ENCODE measurements at places on chromosomes 2 and 18.

- no peak for DNase-seq
Measured at GRCh38 chr2:27203741-27204140, 8.1 kb upstream of the ATRAID start.

DNA sequence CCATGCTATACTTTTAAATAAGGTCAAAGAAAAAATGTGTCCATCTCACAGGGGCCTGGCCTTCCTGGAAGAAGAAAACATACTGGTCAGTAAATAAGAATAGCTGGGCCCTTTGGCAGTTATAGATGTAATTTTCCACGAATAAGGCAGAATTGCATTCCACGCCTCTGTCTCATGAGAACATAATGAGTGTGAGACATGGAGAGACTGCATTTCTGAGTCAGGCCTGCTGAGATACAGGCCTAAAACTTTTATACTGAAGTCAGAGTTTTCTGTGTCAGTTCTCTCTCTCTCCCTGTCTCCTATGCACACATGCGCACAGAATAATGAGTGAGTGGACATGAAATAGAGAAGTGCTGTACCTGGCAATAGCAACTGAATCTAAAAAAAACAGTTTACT, 20.4 kb upstream of the IL1R1 start:
- DNase-seq, result no peak

DNA sequence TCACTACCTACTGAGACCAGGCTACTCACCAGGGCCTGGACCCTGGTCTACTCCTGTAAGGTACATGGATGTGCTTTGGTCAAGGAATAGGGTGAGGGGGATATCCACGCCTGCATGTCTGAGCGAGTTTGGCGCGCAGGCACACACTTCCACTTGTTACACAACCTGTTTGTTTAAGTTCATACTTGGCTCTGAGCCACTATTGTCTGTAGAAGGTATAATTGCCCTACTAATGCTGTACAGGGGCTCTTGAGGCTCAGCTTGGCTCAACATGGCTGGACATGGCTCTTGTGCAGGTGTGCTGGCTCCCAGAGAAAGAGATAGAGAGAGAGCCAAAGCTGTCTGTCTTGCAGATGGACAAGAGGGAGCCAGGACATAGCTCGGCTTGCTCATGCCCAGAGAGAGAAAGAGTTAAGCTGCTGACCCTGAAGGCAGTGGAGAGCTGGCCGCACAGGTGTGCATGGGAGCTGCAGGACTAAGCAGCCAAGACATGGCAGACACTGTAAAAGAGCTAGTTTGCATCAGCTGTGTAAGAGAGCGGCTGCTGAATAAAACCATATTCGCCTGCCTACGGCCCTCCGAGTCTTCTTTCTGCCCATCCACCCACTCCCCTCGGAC, 35.2 kb downstream of the NPPC start:
- peak; percentile 5 for DNase-seq

DNA sequence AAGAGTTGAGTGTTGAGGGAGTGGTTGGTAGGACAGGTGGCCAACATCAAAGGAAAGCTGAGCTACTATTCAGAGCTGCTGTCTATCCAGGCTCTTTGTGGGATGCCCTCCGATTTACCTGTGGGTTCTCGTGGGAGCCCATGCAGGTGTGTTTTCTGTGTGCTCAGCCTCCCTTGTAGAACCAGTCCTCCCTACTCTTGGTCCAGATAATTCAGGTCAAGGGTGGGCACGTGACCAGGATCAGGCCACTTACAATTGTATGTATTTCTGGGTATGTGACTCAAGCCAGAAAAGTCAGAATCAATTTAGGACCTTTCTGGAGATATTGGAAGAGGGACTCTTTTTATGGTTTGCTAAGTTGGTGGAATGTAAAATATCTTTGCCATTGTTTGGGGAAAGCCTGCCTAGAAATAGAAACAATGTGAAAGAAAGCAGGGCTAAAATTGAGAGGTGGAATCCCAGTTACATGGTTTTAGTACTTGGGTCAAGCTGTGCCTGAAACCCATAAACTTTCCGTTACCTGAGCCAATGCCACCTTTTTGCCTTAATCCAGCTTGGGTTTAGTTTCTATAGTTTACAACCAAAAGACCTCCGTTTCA, 93.2 kb downstream of the PDCL3 start:
- no peak for DNase-seq

GRCh38 chr18:47999801-48000248, 69.4 kb upstream of the SMAD2 start:
- DNase-seq, result peak; percentile 95

- no peak for DNase-seq
Measured at GRCh38 chr2:119440501-119440870, 8.8 kb downstream of the TMEM37 start.

DNA sequence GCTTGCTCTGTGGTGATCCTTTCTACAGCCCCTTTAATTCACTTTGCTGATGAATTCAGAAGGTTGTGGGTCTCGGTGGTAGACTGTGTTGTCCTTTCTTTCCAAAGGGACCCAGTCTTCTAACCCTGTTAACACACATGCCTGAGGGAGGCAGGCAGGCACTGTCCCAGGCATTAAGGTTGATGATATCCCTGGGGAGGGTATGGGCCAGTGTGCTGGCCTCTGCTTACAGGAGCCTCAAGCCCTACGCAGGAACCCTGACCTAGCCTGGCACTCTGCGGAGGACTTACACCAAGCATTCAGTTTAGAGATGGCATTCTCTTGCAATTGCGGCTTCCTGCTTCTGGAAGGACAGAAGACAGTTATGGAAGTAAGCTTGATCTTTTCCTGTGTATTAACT, 102.5 kb downstream of the PKP4 start:
- no peak for DNase-seq

DNA sequence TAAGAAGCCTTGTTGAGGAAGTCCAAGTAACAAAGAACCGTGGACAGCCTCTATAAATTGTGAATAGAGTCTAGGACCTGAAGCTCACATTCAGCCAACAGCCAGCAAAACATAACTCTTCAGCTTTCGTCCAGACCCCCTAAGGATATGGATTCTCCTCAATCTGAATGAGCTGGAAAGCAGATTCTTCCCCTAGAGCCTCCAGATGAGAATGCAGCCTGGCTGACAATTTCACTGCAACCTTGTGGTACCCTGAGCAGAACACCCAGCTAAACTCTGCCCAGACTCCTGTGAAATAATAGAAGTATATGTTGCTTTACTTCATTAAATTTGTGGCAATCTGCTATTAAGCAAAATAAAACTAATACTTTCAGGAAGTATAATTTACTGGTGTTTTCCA, 483.5 kb upstream of the SLC8A1 start:
- no peak for DNase-seq

DNA sequence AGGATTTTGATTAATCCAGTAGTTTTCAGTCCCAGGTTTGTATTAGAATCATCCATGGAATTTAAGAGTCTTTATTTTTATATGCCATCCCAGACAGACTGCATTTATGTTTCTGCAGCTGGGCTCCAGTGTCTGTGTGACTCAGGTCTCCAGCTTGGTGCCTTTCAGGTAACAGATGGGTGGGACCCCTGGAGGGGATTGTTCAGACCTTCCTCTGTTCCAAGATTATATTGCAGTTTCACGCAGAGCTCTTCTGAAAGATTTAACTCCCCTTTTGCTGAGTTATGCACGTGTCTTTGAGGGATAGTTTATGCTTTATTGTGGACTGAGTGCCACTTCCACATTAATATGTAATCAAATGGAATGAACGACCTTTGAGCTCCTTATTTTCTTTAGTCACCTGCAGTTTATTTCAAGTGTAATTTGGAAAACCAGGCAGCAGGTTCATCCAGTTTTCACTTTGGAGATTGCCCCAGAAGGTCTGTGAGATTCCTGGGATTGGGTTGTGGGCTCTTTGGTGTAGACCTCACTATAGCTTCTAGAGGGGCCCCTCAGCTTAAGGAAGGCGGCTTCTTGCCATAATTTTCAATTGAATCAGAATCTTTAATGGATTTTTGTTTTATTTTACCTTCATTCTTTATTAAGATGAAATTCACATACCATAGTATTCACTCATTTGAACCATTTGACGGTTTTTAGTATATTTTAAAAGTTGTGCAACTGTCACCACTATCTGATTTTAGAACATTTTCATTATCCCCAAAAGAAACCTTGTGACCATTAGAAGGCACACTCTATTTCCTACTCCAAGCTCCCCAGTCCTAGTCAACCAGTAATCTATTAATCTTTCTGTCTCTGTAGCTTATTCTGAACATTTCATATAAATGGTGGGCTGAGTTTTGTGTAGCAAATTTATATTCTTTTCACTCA, 135.0 kb downstream of the WDSUB1 start:
- DNase-seq, result no peak

- DNase-seq, result no peak
Measured at GRCh38 chr18:73681912-73682311, 465.7 kb downstream of the FBXO15 start.

DNA sequence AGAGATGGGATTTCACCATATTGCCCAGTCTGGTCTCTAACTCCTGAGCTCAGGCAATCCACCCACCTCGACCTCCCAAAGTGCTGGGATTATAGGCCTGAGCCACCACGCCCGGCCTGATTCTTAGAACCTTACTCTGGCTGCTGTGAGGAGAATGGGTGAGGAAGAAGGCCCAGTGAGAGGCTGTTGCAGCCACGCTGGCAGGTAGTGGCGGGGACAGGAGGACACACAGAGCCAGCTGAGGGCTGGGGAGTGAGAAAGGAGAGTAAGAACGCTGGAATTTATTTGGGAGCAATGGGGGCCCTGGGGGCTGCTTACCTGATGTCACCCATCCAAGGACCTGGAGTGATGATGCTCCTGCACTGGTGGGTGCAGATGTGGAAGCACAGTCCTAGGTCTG, 153.8 kb upstream of the SIX3 start:
- DNase-seq, result no peak

GRCh38 chr2:237141571-237142051, 55.9 kb downstream of the COPS8 start:
- no peak for DNase-seq

- no peak for DNase-seq
Measured at GRCh38 chr2:32678825-32679224, 51.0 kb downstream of the TTC27 start.

DNA sequence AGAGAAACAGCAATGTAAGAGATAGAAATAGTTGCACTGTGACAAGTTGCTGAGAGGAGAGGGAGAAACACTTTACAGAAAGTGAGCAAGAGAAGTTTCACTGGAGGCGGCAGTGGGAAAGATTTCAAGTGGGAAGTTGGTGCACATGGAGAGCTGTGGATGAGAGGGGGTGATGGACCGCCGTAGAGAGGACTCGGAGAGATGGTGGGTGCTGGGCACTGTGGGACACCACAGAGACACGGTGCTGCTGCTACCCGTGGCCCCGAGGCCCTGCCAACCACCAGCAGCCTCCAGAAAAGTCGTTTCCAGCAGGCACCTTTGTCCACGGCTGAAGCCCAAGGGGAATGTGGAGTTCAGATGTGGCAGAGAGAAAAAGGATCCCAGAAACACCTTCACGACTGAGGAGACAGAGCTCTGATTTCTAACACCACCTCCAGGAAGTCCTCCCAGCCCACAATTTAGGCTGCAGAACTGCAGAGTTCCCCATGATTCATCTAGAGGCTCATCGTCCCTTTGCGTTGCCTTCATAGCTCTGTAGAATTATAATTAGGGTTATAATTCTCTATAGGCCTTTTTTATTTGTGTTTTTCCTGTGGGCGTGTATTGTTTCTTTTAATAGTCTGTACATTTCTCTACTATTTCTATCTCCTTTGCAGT, 15.9 kb upstream of the IGFBP2 start:
- DNase-seq, result peak; percentile 6

- DNase-seq, result no peak
Measured at GRCh38 chr2:64781711-64782390, 128.1 kb upstream of the SERTAD2 start.

DNA sequence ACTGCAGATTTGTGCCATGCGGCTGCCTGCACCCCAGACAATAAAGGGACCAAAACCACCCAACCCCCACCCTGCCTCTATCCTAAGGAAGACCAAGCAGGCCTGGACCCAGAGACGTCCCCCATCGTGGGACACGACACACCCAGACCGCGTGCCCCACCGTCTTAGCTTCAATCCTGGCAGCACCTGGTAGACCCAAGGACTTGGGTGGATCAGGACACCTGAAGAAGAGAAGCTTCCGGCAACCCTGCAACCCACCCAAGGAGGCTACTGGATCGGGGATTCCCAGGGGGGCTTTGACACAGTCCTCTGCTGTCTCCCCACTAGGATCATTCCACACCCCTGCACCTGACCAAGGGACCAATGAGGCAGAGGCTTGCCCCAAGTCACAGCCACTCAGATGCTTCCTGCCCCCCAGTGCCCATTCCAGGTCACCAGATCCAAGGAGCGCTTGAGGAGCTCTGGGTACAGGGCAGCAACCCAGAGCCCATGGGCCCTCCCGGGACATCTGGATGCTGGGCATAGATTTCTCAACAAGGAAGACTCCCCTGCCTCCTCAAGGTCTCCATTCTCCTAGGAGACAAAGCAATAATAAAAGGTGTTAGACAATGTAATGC, 3.6 kb downstream of the ALPI start:
- no peak for DNase-seq

GRCh38 chr2:163157891-163158496, 319.4 kb upstream of the KCNH7 start:
- DNase-seq, result no peak
